ENCODE measurements at places on chromosomes 5 and 9. TPM values are rescaled to one million over a fixed set of nuclear protein-coding genes. Genes with fewer than 3 reads are reported as not detected.

DNA sequence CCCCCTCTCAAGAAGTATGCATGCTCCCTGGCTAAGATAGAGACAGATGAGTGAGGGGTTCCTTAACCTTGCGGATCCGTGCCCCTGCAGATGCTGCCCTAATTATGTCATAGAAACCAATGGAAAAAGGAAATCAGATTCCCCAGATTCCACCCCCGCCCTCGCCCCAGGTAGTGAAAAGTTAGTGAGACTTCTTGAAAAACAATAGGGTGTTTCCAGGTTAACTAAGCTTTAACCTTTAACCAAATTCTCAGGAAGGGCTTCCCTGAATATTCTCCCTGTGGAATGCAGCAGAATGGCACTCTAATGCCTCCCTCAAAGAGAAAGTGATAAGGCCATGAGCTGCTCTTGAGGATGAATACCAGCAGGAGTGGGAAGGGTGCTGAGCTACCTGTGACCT, 116.0 kb upstream of the RANBP3L start:
- no peak for DNase-seq

DNA sequence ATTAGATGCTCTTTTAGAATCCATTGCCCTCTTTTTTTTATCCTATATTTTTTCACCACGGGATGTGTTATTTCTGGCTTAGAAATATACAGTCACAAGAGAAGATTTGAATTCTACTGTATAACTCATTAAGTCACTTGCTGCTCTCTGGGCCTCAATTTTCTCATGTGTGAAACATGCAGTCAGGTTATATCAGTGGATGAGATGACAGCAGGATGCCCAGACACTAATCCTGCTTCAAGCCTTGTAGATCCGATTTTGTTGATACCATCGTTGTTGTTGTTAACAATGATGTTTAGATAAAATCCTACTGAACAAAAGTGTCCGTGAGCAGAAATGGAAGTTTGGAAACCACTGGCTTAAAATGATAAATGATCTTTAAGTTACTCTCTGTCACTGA, 421.9 kb upstream of the DMAC1 start:
- DNase-seq = no peak

Gene SHISAL2B
- polyA plus RNA-seq = not detected

Gene HAPLN1
- polyA plus RNA-seq = not detected

- DNase-seq = peak; percentile 14
Measured at GRCh38 chr5:149724130-149724840, 5.8 kb upstream of the PPARGC1B start.

DNA sequence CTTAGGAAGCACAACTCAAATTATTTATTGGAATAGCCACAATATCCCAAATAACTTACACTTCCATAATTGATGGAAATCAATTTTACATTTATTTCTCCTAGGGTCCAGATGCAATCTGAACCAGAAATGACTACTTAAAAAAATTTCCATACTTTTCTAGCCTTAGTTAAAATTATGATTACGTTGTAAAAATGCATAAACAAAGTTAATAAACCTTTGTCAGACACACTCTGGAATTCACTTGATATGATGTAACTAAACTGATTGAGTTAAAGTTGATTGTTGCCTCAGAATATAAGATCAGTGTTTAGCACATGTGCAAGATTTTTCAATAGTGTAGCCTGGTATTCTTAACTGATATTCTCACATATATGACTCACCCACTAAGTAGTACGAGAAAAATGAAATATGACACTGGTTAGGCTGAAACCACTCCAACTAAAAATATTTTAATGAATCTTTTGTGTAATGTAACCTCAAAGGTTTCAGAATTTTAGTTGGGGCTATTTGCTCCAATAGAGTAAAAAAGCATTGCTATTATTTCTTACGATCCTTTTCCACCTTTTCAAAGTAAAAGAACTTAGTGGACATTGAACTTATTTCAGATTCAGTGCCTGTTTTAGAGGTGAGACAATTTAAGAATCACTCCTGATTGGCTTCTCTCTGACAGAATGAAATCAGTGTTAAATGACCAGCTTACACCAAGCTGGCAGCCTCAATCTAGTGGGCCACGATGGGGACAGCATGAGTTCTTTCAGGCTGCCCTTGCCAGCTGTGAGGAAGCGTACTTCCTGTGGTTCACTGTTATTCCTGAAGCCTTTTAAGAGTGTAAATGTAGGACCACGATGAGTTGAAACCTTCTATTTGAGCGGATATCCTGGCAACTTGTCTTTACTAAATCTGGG, 277.2 kb upstream of the CDH9 start:
- no peak for DNase-seq

GRCh38 chr5:15577831-15578230, 77.9 kb downstream of the FBXL7 start:
- no peak for DNase-seq

DNA sequence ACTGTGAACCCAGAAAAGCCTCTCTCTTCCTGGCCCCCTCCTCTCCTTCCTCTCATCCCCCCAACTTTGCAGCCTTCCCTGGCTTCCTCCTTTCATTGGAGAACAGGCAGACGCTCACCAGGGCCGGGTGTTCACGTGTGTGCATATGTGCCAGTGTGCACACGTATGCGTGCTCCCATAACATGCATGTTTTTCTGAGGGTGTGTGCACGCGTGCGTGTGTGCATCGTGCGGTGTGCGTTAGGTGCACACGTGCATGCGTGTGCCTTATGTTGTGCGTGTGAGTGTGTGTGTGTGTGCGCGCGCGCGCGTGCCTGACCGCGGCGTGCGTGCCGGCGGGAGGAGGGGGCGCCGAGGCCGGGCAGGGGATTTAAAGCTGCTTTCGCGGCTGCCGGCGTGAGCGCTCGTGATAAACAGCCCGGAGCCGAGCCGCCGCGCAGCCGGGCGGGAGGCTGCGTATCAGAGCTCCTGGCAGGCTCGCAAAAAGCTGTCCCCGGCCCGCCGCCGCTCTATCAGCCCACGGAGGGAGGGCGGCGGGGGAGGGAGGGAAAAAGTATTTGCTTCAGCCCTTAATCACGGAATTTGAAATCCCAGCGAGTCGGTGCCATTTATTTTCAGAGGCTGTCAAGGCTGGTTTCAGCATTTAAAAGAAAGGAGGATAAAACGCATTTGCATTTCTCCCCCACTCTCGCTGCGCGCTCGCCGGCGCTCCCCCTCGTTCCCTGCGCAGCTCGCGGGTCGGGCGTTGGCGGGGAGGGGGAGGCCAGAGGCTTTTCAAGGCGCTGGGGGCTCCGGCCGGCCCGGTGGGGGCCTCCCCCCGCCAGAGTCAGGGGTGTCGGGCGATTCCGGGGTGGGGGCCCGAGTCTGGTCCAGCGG, 183.9 kb downstream of the C9orf50 start:
- peak; percentile 37 for DNase-seq

DNA sequence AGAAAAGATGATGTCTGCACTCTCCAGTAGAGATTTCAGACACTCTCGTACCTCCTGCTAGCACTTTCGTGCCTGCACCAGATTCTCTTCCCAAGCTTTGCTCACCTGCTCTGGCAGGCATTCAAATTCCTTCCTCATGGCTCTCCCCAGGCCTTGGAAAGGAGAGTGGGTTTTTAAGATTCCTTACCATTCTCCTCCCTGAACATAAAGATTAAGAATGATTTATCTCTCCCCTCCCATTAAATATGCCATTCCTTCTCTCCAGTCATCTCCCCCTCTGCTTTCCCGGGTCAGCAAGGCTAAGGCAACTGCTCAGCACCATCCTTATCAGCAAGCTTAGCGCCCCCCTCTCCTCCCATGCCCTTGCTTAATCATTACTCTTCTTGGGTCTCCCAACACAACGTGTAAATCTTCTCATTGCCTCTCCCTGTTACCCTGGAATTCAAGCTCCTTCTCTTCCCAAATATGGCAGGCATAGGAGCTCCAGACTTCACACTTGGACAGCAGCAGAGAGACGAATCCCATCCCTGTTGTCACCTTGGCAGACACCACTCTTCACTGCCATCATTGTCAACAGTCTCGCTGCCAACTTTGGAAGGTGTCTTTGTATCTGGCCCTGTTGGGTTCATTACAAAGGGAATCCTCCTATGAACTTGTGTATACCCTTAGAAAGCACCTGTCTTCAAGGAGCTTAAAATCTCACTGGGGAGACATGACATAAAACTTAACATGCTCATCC, 332.9 kb downstream of the SLIT3 start:
- no peak for DNase-seq

Data from CD14-positive monocyte (primary cell).